AG09319 (cell line): ENCODE measurements at places on chromosomes 7 and 10.

DNA sequence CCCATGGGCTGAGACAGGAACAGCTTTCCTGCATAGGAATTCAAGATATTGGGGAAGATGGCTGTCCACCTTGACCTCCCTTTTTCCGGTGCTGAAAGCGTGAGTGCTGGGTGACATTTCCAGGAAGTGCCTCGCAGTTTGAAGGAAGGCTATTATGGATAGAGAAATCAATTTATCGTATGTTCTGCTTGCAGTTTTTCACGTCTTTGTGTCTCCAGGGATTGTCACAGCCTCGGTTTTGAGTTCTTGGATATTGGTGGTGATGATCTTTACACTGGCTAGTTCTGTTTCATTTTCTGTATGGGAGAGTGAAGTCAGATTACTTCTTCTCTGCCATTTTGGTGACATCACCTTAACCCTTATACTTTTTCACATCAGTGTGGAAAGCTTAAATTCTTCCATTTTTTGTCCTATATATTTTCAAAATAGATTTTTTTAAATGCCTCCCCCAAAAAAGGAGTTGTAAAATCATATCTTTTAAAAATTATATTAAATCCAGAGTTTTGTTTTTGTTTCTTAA is 102.5 kb upstream of the APBB1IP start:
- DNase-seq: no peak

DNA sequence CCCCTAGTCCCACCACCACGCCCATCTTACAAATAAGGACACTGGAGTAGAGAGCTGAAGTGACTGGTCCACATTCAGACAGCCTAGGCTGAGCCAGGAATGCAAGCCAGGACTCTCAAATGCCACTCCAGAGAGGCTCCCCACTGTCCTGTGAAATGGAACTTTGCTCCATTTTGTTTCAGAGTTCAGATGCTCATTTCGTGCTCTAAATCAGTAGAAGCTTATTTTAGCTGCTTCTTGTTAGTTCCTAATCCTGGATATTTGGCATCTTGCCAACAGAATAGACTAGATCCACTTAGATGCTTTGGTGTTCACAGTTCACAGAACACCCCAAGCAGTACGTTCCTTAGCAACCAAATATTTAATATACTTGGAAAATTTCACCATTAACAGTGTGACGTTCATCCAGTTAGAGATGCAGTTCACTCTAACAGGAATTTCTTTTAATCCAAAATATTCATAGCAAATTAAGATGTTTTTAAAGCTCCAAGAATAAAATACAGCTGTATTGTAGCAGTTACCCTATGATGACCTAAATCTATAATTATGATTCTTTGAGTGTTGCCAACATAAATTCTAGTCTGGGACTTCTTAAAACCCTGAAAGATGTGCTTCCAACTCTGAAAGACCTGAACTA is 7.3 kb downstream of the MMP21 start:
- peak; percentile 8 for DNase-seq

DNA sequence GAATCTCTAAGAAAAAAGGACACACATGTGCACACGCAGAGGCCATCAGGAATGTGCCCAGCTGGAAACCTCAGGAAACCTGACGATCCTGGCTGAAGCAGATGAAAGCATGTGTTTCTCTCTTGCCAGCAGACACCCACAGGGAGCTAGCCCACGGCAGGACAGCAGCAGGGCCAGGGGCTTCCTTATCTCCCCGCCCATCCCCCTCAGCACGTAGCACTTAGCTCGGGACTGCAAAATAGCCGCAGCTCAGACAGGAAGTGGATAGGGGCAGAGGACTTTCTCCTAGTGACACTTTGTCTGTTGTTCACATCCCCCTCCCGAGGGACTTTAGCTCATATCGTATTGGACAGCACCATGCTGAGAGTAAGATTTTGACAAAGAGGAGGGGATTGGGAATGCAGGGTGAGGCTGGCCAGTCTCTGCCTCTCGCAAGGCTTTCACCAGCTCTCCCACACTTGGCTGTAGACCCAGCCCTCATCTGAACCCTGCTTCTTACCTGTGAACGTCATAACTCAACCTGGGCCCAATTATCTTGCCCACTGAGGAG is 63.8 kb downstream of the MKI67 start:
- DNase-seq: no peak

- DNase-seq: no peak
These were observed 36.4 kb downstream of the COPG2 start for GRCh38 chr7:130632111-130632510.

DNA sequence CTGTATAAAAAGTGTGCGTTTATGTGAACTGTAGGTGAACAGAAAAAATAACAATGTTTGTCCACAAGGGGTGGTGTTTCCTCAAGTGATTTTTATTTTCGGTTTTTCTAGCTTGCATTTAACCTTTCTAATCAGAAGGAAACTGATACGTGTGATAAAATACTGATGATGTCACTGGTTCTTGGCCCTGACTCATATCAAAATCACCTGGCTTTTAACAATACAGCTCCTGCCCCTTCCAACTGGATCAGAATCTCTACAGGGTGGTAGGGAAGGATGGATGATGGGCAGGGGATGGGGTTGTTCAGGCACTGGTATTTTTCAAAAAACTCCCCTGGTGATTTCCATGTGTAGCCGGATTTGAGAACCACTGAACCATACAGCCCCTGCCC is 10.9 kb downstream of the NPFFR1 start:
- no peak for DNase-seq

DNA sequence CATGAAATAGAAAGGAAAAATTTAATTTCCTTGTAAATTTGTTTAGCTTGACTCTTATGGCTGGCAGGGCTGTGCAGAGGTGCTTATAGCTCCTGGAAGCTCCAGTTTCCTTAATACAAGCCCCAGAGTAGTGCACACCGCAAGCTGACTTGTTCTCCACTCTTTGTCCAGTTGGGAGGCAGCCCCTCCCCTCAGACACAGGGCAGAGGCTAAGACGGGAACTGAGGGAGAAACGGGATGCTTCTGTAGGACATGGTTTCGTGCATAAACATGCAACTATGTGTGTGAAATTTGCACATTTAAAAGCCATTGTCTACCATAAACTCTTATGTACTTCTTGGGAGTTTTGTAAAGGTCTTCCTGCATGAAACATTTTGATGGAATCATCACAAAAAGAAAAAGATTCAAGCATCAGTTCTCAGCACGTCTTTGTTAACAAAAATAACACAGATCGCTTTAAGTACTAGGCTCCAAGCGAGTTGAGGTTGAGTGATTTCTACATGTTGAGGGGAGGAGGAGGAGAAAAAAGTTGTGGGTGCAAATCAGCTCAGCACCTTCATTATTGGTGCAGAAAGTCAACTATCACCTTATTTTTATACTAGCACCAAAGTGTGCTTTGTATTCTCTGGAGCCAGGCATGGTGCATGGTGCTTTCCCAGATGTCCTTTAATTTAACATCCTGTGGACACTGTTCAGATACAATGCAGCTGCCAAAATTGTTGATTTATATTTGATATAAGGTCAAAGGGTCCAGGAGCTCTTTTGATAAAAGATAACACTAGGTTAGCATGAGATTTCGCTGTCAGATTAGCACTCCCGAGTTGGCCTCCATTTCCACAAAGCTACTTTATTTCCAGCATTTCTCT is 124.5 kb downstream of the CHN2 start:
- DNase-seq: no peak

DNA sequence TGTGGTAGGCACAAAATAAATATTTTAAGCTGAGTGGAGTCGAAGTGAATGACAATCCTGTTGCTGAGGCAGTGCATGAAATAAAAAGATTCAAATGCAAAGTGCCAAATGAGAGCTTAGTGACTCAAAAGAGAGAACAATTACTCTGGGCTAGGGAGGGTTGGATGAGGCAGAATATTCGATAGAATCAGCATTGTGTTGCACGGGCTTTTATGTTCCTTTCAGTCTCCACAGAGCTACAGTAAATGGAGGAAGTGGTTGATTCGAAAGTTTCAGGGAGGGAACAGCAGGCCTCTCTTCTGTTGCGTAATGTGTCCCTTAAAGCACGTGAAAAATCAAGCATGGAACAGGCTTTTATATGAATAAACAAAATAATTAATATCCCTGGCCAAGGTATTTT is 599.3 kb upstream of the CELF2 start:
- DNase-seq: no peak

GRCh38 chr7:45890902-45891461 is 2.7 kb downstream of the IGFBP1 start:
- DNase-seq: no peak

DNA sequence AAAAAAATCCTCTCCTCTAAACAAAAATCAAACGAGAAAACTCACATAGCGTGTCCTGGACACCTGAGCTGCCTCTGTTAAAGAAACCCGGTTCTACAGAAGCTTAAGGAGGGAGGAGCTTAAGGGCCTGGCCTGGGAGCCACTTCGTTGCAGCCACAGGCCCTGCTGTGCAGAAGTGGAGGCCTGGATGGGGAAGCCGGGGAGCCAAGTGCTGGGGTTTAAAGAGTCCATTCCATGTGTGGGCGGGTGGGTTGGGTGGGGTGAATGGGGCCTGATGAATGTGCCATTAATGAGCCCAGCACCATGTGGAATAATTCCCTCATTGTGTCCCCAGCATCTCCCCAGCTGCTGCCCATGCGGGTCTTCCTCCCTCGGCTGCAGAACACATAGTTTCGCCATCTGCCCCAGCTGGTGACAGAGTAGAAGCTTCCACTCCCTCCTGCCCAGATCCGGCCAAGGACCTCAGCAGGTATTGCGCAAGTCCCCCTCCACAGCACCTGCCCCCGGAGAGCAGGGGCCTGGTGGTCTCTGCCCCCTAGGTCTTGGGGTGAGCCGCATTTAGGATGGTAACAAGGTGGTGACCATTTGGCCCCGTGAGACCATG is 127.8 kb upstream of the BTBD16 start:
- no peak for DNase-seq

GRCh38 chr7:102468478-102469350 is 3.9 kb downstream of the LRWD1 start:
- DNase-seq: no peak

DNA sequence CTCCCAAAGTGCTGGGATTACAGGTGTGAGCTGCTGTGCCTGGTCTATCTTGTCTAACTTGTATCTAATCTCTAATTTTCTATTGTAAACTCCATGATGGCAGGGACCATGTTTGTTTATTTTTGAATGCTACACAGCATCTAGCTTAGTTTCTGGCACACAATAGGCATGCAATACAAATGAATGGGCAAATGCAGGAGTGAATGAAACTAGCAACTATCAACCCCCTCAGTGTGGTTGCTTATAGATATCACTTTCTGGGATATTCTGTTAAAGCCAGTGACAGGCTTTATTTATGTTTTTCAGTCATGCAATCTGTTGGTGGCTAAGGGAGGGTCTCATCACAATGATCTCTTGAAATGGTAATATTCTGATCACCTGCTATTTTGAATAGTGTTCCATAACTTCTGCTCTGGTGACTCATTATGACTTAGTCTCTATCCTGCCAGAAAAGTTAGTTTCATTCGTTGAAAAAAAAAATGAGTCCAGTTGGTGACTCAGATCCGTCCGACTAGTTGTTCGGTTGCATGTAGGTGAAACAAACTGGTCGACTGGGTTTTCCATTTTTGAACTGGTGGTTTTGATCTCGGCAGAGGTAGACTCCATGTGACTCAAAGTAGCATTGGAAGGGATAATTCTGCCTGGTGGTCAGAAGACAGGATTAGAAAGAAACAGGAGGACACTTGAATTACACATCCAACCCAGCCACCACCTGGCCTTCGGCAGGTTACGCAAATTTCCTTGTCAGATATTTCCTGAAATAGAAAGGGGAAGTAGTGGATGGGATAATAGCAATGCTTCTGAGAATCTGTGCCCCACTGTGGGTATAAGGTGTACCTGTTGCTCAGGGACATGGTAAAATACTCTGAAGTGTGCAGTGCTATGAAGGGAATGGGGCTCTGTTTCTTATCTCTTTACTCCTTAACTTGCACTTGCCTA is 76.8 kb downstream of the GATA3 start:
- DNase-seq: no peak

DNA sequence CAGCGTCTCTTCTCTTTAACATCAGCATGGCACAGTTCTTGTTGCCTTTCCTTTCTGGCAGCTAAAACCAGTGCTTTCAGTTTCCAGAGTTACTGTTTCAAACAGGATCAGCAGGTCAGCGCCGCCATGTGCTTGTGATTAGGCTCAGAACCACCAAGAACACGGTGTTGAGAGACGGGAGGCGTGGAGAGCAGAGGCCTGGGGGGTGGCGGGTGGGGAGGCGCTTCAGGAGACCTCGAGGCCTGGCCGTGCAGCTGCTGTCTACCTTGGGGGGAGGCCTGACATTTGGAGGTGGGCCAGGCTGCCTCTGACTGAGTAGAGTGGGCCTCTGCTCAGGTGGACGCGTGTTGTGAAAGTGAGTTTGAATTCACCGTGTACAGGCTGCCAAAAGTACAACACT is 22.0 kb downstream of the PFKFB3 start:
- DNase-seq: no peak

GRCh38 chr7:102992938-102993717 is 80.3 kb downstream of the LRRC17 start:
- peak; percentile 84 for DNase-seq

GRCh38 chr7:103336761-103337160 is 7.8 kb downstream of the DNAJC2 start:
- DNase-seq: no peak

- no peak for DNase-seq
These were observed 479.8 kb upstream of the SEMA3A start for GRCh38 chr7:84674236-84674913.

DNA sequence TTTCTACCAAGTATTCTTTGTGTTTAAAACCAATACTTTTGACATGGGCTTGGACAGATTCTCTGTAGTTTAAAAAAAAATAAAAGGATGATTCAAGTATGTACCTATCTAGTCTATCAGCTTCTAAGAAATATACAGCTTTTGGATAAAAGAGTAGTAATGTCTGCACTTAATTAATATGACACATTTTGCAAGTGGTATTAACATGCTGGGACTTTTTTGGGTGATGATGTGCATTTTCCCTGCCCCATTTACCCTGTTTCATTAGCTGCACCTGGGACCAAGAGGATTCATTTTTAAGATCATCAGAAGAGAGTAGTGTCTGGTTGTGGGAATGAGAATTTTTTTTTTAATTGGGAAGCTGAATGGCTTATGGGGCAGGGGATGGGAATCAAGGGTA is 236.2 kb upstream of the KLF14 start:
- no peak for DNase-seq

GRCh38 chr7:146115548-146115850 is 1.1 kb upstream of the CNTNAP2 start:
- DNase-seq: no peak

DNA sequence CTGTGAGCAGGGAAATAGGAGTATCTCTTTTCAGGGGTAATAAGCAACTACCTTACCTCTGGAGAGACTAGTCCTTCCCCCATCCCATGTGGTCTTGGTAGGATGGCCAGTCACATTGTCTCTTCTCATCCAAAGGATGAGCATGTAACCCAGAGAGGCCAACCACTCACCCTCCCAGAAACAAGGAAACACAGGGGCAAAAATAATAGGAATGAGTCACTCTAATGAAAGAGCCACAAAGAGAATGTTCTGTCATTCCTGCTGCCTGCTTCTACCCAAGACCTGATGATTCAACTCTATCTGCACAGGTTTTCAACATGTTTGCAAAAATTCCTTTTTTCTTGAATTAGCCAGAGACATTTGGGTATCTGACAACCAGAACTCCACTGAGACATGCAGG is 99.3 kb upstream of the NFE2L3 start:
- no peak for DNase-seq
